Activated naive CD4-positive, alpha-beta T cell (primary cell): ENCODE measurements at places on chromosomes 5 and 9.

DNA sequence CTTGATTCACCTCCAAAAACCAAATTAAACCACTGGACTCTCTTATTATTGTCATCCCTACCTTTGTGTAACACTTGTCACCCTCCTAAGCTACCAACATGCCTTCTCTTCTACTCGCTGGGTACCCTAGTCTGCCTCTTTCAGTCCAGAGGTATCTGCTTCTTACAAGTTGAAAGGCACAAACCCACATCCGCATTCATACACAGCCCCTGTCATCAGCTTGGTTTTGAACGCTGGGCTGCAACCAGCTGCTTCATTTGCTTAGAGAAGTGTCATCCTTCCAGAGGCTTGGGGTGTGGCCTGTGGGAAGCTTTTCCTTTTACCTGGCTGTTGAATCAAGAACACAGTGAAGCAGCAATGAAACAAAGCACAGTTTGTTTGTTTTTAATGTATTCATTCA lies 138.8 kb upstream of the WWC1 start:
- no peak for DNase-seq

- DNase-seq, result no peak
These were observed 601.3 kb downstream of the PSAT1 start for GRCh38 chr9:78898234-78898633.

GRCh38 chr5:158819840-158820620 lies 279.7 kb downstream of the EBF1 start:
- peak; percentile 1 for DNase-seq

- DNase-seq, result no peak
These were observed 246.8 kb upstream of the RAI14 start for GRCh38 chr5:34409373-34409772.

- DNase-seq, result no peak
These were observed 308.0 kb upstream of the RPS23 start for GRCh38 chr5:82586181-82586580.

- no peak for DNase-seq
These were observed 1.1 kb downstream of the SOX30 start for GRCh38 chr5:157650991-157651611.

DNA sequence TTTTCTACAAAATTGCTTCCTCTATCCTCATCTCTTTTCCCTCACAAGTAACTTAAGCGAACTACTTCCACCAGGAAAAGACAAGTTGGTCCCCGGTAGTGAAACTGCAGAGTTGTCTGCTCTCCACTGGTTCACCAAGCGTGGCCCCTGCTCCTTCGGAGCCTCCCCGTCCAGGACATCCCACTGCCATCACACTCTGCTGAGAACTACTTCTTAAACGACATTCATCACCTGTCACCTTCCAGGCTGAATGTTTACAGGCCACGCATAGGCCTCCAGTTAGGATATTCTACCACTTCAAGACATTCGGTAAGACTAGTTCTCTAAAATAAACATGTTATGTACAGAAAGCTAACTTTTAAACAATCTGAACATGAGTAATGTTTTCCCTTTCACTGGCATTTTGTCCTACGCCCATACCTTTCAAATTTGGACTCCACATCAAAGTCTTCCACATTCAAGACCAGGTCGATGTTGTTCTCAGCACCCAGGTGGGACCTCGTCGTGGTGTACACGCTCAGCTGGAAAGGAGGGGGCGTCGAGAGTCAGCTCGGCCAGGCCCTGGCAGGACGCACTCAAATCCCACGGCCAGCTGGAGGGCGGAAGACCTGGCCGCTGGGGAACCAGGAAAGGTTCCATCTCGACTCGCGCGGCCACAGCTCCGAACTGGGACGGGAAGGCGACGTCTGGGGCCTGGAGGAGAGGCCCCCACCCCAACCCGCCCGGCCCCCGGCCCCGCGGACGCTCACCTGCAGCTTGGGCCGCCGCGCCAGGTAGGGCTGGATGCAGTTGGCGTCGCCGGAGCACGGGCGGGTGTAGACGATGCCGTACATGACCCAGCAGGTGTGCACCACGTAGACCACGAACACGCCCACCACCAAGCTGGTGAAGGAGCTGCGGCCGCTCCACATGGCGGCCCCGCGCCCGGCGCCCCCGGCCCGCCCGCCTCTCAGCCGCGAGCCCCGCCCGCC lies 683 bp downstream of the CLPTM1L start:
- DNase-seq, result peak; percentile 40

- DNase-seq, result no peak
These were observed 344.0 kb downstream of the PTPRD start for GRCh38 chr9:10268531-10269485.

- no peak for DNase-seq
These were observed 503.6 kb upstream of the TUSC1 start for GRCh38 chr9:26181836-26182235.

- DNase-seq, result no peak
These were observed 162.0 kb upstream of the GLRA1 start for GRCh38 chr5:152086668-152087067.

- DNase-seq, result no peak
These were observed 33.5 kb downstream of the GADD45G start for GRCh38 chr9:89638359-89638758.

- DNase-seq, result no peak
These were observed 186.2 kb upstream of the OTULINL start for GRCh38 chr5:14395411-14395810.

DNA sequence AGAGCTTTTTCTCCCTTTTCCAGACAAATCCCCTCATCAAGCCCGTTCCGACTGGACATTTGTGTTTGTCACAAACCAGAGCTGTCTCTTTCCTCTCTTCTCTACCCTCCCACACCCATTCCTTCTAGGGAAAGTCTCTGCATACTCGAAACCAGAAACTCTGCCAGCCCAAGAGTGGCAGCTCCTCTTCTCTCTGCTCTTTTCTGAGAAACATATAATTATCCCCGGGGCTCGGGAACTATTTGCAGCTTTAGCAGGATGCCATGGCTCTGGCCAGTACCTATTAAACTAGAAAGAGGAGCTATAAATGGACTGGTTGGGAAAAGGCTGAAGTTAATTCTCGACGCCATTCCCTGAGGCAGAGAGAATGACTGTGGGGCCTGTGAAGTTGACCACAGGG lies 82.6 kb downstream of the SH3PXD2B start:
- no peak for DNase-seq

DNA sequence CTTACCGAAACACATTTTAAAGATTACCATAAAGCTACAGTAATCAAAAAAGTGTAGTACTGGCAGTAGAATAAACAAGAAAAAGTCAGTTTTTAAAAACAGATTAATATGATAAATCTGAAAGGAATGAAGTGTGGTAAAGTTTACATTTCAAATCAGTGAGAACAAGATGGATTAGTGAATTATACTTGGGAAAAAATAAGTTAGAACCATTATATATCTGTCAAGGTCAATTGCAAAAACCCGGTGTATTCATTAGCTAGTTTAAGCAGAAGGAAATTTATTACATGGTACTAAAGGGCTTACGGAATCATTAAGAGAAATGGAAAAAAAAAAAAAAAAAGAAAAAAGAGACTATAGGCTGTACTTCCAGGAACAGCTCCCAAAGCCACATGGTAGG lies 164.3 kb downstream of the MUSK start:
- DNase-seq, result no peak

DNA sequence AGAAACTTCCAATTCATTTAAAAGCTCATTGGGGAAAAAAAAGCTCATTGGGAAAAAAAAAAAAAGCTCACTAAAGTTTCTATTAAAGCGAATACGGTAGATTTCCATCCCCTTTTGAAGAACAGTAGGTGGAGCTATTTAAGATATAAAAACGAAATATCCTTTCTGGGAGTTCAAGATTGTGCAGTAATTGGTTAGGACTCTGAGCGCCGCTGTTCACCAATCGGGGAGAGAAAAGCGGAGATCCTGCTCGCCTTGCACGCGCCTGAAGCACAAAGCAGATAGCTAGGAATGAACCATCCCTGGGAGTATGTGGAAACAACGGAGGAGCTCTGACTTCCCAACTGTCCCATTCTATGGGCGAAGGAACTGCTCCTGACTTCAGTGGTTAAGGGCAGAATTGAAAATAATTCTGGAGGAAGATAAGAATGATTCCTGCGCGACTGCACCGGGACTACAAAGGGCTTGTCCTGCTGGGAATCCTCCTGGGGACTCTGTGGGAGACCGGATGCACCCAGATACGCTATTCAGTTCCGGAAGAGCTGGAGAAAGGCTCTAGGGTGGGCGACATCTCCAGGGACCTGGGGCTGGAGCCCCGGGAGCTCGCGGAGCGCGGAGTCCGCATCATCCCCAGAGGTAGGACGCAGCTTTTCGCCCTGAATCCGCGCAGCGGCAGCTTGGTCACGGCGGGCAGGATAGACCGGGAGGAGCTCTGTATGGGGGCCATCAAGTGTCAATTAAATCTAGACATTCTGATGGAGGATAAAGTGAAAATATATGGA lies at the start of gene PCDHGA12:
TSS of gene PCDHGA12 (plus strand) at position 176 of the 782 bp plus-strand sequence. CDS start at position 429, 253 bp downstream.
- no peak for DNase-seq

DNA sequence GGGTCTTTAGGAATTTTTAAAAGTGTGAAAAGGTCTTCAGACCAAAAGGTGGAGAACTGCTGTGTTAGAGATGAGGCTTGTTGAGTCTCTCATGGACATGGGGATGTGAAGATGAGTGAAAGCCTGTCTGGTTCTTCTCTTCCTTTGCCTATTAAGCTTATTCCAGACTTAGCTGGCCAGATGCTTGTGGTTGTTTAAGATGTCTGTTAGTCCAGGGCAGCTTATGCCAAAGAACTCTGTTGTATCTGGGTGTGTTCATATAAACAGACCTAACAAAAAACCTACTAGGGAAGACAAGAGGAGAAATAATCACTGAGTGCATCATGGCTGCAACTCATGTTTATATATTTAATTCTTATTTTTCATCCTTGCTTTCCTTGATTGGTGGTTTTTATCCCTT lies 57.5 kb upstream of the NCS1 start:
- no peak for DNase-seq

DNA sequence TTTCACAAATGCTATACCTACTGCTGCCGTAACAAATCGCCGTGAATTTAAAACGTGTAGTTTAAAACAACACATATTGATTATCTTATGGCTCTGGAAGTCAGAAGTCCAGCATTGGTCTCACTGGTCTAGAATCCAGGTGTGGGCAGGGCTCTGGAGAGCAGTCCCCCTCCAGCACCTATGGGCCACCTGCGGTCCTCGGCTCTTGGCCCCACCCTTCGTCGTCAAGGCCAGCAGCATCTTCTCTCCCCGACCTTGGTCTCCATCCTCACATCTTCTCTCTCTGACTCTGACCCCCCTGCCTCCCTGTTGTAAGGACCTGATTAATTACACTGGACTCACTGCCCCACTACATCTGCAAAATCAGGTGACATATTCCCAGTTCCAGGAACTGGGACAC lies 106.4 kb upstream of the COL5A1 start:
- no peak for DNase-seq

DNA sequence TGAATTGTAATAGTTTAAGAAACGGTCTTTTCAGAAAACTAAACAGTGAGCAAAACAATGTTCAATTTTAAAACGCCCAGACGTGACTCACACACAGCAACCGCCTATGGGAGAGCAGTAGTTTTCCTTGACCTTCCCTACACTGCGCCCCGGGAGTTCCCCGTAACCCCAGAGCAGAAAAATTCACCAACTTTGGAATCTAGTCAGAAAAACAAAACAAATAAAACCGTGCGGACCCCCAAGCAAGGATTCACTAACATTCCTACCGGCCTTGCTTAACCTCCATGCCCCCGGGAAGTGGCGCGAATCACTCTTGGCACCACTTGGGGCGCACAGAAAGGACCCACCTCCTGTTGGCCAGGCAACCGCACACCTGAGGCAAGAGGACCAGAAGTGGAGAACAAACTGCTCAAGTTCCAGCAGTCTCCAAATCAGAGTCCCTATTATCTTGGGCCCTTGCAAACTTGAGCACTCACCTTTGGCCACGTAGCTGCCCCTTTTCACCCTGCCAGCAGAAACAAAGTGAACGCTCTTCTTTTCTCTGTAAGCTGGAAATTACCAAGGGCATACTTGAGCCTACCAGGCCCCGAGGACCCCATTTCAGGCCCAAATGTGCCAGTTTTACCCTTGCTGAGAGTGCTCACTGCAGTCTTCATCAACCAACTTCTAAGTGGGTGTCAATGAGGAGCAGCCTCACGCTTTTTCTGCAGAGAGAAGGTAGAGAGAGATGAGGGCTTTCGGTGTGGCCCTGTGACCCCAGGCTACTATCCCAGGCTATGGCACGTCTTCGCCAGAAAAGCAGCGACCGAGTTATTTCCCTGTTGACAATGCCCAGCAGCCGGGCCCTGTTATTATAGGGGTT lies 189.7 kb downstream of the MEF2C start:
- no peak for DNase-seq

- no peak for DNase-seq
These were observed 67.5 kb downstream of the ZCCHC7 start for GRCh38 chr9:37187713-37188439.

DNA sequence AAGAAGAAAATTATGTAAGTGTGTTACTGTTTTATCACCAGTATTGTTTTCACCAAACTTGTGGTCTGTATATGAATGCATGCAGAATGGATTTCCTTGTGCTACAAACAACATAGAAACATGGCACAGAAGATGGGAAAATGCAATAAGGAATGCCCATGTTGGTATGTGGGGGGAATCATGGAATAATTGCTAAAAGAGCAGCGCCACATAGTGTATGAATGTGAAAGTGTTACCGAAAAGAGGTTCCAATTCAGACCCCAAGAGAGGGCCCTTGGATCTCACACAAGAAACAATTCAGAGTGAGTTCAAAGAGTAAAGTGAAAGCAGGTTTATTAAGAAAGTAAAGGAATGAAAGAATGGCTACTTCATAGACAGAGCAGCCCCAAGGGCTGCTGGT lies 26.4 kb upstream of the TYRP1 start:
- DNase-seq, result no peak

DNA sequence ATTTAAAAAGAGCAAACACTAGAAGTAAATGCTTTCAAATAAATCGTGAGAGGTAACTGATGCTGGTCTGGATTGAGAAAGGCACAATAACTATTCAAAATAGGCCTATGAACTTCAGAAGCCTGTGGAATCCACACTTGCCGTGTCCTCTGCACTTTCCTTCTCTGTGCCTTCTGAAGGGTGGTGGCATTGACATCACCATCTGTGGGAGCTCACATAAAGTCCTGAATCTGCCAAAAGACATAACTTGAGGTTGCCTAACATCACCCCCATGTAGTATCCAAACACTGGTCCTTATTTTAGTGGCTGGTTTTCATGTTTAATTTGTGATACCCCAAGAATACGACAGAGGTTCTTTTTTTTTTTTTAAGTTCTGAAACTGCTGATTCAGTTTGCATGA lies 59.8 kb downstream of the IRF1 start:
- no peak for DNase-seq

GRCh38 chr5:168969326-168969886 lies 331.5 kb downstream of the SLIT3 start:
- no peak for DNase-seq

GRCh38 chr5:147072622-147073021 lies 162.2 kb upstream of the STK32A start:
- DNase-seq, result no peak

DNA sequence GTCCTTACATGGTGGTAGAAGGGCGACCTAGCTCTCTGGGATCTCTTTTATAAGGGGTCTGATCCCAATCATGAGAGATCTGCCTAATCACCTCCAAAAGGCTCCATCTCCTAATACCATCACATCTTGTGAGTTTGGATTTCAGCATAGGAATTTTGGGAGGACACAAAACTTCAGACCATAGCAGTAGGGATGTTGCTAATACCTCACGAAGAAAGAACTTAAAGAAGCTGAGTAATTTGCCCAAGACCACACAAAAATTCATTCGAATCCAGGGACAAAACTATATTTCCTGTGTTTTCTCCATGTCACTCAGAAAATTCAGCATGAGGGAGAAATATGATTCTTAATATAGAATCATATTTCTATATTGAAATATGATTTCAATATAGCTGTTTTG lies 32.7 kb downstream of the MTAP start:
- no peak for DNase-seq

GRCh38 chr5:135066781-135067180 lies 32.8 kb upstream of the PITX1 start:
- DNase-seq, result no peak
